Cardiac atrium fibroblast (primary cell): ENCODE measurements at places on chromosomes 1 and 21. TPM values are rescaled to one million over a fixed set of nuclear protein-coding genes. Genes with fewer than 3 reads are reported as not detected.

Gene KRTAP12-2
- total RNA-seq, result not detected in 2 replicates

Gene PIGR
- not detected in 2 replicates for total RNA-seq

Gene ROR1
- total RNA-seq, result 35.4 and 36.0 TPM in 2 replicates

Gene MAP10
- total RNA-seq, result 1.3 and 1.6 TPM in 2 replicates

Gene ZNF683
- not detected in 2 replicates for total RNA-seq

Gene ARMH1
- total RNA-seq, result not detected in 2 replicates

Gene MROH7
- 0.54 TPM in 1 of 2 replicates, not detected in the other for total RNA-seq

Gene NMNAT1
- 6.7 and 14.3 TPM in 2 replicates for total RNA-seq

Gene PLCH2
- total RNA-seq, result under 0.01 TPM in 1 of 2 replicates, not detected in the other

Gene LEMD1
- not detected in 2 replicates for total RNA-seq

Gene SERINC2
- total RNA-seq, result 7.2 and 9.1 TPM in 2 replicates

Gene ZNF670
- 0.72 and 1.9 TPM in 2 replicates for total RNA-seq

Gene SH3BGR
- total RNA-seq, result 3.6 and 5.3 TPM in 2 replicates

Gene TRMT1L
- 5.2 and 11.0 TPM in 2 replicates for total RNA-seq

Gene LRRC42
- 23.5 and 41.0 TPM in 2 replicates for total RNA-seq

Gene FCAMR
- total RNA-seq, result not detected in 2 replicates

Gene DNALI1
- 3.1 and 4.0 TPM in 2 replicates for total RNA-seq

Gene MYCL
- 0.54 and 0.81 TPM in 2 replicates for total RNA-seq

Gene CYP4A11
- 0.18 TPM in 1 of 2 replicates, not detected in the other for total RNA-seq

Gene OR2L8
- not detected in 2 replicates for total RNA-seq

Gene IFI44L
- total RNA-seq, result 2.3 and 9.6 TPM in 2 replicates

Gene OR6F1
- total RNA-seq, result not detected in 2 replicates

Gene CNKSR1
- total RNA-seq, result not detected in 2 replicates

Gene RHEX
- total RNA-seq, result not detected in 2 replicates

Gene KRTAP19-3
- total RNA-seq, result not detected in 2 replicates

Gene TP73
- not detected in 2 replicates for total RNA-seq

Gene CELA2A
- not detected in 2 replicates for total RNA-seq

Gene CLIC6
- not detected in 2 replicates for total RNA-seq

Gene GUCA2A
- total RNA-seq, result not detected in 2 replicates

Gene GRHL3
- total RNA-seq, result not detected in 2 replicates

Gene TAS1R1
- total RNA-seq, result not detected in 2 replicates

Gene KLHDC9
- total RNA-seq, result 0.16 and 7.6 TPM in 2 replicates

Gene CKS1B
- 22.6 and 37.6 TPM in 2 replicates for total RNA-seq

Gene LAD1
- not detected in 2 replicates for total RNA-seq

Gene NCAM2
- total RNA-seq, result 2.4 and 3.4 TPM in 2 replicates

Gene ABCG1
- 2.9 and 3.6 TPM in 2 replicates for total RNA-seq

Gene PRKAA2
- total RNA-seq, result under 0.01 and 0.16 TPM in 2 replicates

Gene CELA2B
- total RNA-seq, result not detected in 2 replicates

Gene STUM
- 0.65 TPM in 1 of 2 replicates, not detected in the other for total RNA-seq

Gene CLCA1
- not detected in 2 replicates for total RNA-seq

Gene CELSR2
- 0.72 and 1.5 TPM in 2 replicates for total RNA-seq

Gene SLAMF7
- total RNA-seq, result not detected in 2 replicates

Gene SGIP1
- total RNA-seq, result 0.81 and 3.2 TPM in 2 replicates

Gene SPRR2A
- total RNA-seq, result not detected in 2 replicates

Gene ITSN1
- total RNA-seq, result 62.9 and 117 TPM in 2 replicates

Gene SZRD1
- 54.2 and 60.6 TPM in 2 replicates for total RNA-seq
